ENCODE measurements at places on chromosomes 1 and 21.
A peak's percentile ranks its signal among the peaks of the same experiment; 100 is the strongest.

DNA sequence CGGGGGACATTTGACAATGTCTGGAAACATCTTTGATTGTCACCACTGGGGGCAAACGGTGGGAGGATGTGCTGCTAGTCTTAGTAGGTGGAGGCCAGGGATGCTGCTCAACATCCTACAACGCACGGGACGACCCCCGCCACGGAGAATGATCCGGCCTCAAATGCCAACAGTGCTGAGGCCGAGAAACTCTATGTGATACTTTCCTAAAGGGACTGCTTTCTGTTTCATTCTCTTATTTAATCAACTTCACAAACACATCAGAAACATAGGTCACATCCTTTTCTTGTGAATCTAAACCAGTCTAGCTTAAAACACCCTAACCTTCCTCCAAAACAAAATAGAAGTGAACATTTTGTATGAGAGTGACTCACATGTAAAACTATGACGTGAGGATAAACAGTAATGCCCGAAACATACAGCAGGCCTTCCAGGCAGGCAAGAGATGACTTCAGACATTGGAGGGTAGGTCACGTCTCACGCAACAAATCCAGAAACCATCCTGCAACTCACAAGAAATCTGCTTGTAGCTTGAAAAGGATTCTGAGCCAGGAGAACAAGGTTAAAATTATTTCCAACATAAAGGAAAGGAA lies 37.2 kb upstream of the ETS2 start:
- peak; percentile 31 for DNase-seq

GRCh38 chr1:57162607-57163261 lies 196.9 kb upstream of the C8B start:
- no peak for DNase-seq

DNA sequence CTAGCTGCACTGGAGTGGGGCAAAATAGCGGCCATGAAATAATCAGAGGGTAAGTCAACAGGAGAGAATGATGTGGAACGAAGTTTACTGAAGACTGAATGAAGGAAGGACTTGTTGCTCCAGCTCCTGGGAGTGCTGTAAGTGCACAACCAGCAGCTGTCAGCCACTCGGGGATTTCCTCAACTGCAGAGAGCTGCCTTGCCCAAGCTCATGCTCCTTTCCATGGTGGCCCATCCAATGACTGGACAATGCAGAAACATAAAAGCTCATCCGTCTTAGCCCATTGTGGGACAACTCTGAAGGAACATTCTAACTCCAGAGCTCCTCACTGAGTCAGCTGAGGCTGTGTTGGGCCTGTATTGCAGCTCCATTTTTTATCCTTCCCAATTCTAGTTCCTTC lies 21.1 kb upstream of the RBM15 start:
- DNase-seq: no peak

- no peak for DNase-seq
These were observed 4.0 kb downstream of the CDKN2C start for GRCh38 chr1:50973875-50974617.

DNA sequence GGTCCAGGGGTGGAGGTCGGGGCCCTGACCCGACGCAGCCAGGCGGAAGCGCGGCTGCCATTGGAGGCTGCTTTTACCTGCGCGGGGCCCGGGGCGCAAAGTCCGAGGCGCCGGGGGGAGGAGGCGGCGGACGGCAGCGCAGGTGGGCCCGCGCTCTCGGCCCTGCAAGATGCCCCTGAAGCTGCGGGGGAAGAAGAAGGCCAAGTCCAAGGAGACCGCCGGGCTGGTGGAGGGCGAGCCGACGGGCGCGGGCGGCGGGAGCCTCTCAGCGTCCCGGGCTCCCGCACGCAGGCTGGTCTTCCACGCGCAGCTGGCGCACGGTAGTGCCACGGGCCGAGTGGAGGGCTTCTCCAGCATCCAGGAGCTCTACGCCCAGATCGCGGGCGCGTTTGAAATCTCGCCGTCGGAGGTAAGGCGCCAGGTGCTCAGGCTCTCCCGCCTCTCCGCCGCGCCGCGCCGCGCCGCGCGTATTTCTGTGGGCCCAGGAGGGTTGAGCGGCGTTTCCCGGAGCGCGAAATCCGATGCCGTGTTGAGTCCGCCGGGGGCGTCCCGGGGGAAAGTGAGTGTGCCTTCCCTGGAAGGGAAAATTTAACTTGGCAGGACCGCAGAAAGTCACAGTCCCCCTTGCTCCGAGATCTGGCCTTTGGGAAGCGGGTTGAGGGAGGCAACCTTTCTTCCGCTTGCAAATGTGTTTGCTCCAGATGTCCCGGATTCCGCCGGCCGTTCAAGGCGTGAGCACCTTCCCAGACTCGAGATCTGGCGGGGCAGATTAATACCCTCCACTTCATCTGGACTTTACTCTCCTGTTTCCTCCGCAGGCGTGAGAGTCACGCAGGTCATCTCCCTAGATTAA lies at the start of gene GIPC2:
GIPC2 (plus strand) TSS at position 41 of the 853 bp plus-strand sequence; CDS start at position 170, 129 bp downstream.
- no peak for DNase-seq

- DNase-seq: no peak
These were observed 16.6 kb downstream of the BCAN start for GRCh38 chr1:156658496-156658895.

DNA sequence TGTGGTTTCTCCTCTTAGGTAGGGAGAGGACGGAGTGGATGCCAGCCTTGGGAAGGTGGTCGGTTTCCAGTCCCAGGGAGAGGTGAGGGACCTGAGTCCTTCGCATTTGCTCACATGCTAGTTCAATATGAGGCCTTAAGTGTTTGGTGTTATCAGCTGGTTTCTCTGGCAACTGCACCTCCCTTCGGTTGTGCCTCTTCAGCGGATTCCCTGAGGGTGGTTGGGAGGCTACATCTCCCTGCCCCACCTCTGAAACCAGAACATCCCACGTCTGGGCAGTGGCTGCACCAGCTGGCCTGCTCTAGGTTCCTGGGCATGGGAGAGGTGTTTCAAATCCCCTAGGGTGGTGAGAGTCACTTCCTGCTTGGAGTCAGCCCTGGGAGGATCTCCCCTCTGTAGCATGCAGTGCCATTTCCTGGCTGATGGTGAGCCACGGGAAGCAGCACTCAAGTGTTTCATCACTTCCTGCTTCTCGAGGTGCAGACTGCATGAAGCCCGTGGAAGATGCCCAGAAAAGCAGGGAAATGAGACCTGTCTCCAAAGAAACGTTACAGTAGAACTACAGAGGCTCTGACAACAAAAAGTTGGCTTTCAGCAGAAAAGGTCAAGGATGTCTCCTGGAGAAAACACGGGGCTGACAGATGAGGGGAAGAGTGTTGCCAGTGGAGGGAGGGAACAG lies 4.5 kb downstream of the TMEM125 start:
- DNase-seq: no peak

- no peak for DNase-seq
These were observed 8.9 kb upstream of the IL12RB2 start for GRCh38 chr1:67298762-67299161.

DNA sequence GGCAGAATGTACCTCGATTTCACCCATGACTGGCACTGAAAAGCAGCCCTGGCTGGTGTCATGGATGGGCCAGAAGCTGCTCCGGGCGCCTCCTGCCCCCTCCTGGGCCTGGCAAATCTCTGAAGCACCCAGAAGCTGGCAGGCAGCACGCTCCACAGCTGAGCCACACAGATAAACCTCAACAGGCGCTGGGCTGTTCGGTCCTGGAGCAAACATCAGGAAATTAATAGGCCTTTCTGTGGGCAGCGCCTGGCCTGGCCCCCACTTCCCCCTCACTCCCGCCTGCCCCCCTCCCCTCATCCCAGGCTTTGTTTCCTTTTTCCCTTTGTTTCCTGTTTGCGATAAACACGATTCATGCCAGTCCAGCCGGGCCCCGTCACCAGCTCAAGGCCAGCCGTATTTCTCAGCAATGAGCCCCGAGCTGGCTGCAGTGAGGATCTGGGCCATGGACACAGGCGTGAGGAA lies 20.1 kb upstream of the DISP3 start:
- DNase-seq: no peak

DNA sequence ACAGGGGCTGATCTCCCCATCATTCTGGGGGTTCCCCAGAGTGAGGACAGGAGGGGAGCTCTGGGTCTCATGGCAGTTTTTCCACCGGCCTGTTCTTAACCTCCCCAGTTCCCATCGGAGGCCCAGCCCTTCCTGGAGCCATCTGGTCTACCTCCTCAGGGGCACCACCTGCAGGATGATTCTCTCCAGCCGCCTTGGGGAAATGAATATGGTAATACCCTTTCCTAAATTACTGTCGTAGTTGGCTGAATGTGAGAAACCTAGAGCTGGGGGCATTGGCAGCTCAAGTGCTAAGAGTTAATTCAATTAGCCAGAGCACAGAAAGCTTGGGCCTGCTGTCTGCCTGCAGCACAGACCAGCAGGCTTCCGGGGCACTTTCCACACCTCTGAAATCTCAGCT lies 64.9 kb downstream of the TAS1R2 start:
- DNase-seq: no peak

DNA sequence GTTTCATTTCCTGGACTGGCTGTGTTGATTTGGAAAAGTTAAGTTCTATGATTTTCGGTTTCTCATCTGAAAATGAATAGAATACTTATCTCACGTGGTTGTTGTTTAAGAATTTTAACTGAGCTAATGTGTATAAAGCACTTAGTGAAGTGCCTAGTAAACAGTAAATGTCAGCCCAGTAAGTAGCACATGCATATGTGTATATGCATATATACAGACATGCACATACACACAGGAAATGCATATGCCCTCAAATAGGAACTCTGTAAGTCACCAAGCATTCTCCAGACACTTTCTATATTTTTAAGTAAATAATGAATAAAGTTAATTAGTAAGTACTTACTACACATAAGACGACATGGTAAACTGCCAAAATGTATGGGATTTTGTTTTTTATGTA lies 128.6 kb downstream of the CLEC20A start:
- no peak for DNase-seq

DNA sequence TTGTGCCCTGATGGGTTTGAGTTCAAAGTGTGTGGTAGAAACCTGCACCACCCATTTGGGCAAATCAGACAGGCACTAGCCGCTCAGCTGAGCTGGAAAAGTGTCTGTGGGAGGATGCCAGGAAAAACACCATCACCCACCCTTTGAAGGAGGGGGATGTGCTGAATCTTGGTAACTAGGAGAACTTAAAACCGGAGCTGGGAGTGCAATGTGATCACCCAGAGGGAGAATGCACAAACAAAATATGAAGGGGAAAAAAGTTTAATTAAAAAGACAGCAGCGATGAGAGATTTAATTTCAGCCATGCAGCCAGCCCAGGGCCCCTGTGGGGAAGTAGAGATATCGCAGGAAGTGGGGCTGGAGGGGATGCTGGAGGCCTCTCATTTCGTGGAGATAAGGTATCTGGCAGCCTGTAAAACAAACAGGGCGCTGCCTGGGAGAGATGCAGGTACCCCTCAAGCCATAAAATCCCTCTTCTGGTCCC lies 86.8 kb upstream of the BCAR3 start:
- no peak for DNase-seq

DNA sequence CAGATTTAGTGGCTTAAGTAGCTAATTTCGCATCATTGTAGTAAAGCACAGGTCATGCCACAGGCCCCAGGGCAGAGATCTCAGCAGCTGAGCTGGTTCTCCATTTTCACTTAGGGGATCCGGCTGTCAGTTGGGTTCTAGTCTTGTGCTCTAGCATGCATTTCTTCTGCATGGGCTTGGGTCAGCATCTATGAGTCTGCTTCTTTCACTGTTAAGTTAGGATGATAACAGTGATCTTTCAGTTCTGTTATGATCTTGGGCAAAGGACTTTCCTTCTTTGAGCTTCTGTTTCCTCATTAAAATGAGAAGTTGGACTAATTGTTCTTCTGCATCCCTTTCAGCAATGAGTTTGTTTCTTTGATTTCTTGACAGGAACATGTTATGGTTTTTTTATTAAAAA lies 123.6 kb upstream of the DNAH14 start:
- no peak for DNase-seq

- no peak for DNase-seq
These were observed 40.4 kb upstream of the ZBTB18 start for GRCh38 chr1:244010703-244011123.

DNA sequence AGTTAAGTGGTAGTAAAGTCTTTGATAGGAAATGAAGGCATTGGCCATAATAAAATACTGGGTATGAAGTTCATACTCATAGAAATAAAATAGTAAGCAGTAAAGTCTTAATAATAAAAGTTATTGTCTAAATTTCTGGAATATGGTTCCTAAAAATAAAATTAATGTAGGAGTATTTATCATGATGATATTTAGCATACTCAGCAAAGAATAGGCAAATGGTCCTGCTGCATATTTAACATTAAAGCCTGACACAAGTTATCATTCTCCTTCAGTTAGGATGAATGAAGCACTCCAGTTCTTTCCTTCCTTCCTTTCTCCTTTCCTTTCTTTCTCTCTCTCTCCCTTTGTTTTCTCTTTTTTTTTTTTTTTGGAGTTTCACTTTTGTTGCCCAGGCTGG lies 25.3 kb downstream of the PDZK1IP1 start:
- DNase-seq: no peak

DNA sequence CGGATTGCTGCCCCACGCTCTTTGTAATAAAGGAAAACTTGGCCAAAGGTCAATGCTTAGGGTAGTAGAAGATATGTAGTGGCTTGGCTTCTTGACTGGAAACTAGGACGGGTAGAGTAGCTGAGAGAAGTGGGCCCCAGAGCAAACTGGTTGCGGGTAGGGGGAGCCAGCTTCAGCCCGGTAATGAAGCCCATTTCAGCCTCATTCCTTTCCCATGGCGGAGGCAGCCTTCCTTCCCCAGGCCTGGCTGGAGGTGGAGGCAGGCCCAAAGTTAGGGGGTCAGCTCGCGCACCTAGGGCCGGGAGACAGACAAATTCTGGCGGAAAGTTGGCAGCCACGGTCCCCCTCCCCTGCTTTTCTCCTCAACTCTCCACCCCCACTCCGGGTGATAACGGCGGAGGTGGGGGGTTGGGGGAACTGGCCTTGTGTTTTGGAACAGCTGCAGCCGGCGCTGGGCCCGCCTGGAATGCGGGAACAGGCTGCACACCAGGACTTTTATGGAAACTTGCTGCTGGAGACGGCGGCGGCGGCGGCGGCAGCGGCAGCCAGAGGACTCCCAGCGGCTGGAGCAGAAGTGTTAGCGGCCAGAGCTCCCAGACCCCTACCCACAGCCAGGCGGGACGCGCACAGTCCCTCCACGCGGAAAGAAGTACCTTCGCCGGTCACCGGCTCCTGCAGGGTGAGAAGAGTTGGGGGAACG lies at the start of gene NEXN:
NEXN (plus strand) TSS at position 544 of the 700 bp plus-strand sequence. CDS start 27,483 bp downstream, outside the sequence.
- DNase-seq: no peak

DNA sequence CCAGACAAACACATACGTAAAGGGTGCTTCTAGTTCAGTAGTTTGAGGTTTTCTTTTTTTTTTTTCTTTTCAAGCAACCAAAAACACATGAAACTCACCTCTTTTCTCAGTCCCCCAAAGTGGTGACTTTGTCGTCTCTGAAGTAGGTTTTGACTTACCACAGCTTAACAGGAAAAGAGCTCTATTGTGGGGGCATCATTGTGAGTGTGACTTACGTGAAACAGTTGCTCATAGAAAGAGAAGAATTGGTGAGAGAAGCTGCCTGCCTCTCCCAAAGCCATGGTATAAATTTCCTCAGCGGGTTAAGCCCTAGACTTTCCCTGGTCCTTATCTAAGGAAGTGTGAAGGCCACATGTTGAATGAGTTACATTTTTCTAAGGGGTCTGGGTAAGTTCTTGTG lies 11.9 kb downstream of the FASLG start:
- DNase-seq: peak; percentile 32

- no peak for DNase-seq
These were observed 65.8 kb upstream of the IGSF21 start for GRCh38 chr1:18041685-18042355.

All from activated gamma-delta T cell treated with anti-CD3 and anti-CD28 coated beads, Interleukin-2, amount 50 U/mL, for 16 hours (primary cell).